ENCODE measurements at places on chromosomes 5 and 9. TPM values are rescaled to one million over a fixed set of nuclear protein-coding genes. Genes with fewer than 3 reads are reported as not detected.

Gene ARID3C
- 0.18 TPM for polyA plus RNA-seq

Gene LECT2
- not detected for polyA plus RNA-seq

Gene FCN2
- not detected for polyA plus RNA-seq

Gene REEP2
- polyA plus RNA-seq, result 28.2 TPM

Gene SPINK4
- polyA plus RNA-seq, result 0.52 TPM

Gene NR5A1
- not detected for polyA plus RNA-seq

Gene MSX2
- 0.44 TPM for polyA plus RNA-seq

Gene GCNT4
- polyA plus RNA-seq, result 0.09 TPM

Gene TRAF1
- polyA plus RNA-seq, result 4.7 TPM

Gene NUTM2F
- polyA plus RNA-seq, result not detected

GRCh38 chr5:3181671-3182070 lies 414.0 kb upstream of the IRX1 start:
- DNase-seq, result no peak

GRCh38 chr9:129237164-129237611 lies 59.1 kb upstream of the IER5L start:
- DNase-seq, result no peak

GRCh38 chr5:39619168-39619818 lies 194.5 kb upstream of the DAB2 start:
- no peak for DNase-seq

DNA sequence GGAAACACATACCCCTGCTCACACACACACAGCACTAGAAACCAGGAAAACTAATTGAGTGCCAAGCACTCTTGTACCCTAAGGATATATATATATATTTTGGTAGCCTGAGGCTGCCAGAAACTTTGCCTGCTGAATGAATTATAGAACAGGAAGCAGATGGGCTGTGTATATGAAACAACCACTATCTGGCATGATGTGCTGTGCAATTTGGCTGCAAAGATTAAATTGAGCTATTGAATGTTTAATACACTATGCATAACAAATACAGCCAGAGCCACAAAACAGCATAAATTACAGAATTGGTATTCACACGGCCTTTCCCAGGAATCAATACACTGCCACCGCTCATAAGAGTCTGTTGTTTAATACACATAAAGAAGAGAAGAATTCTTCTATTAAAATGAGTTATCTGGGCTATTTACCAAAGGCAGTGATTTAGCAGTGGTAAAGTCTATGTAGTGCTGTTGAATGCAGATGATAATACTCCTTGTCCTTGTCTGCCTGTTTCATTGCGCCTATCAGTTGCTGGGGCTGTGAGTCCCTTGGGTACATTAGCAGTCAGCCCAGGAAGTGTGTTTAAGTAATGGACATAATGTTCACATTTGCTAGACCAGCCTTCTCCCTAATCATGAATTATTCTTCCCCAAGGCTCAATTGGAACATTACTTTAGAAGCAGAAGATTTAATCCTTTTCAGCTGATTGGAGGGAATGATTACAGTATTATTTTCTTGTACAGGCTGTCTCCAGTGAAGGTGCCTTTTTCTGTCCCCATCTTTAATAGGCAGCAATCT lies 294.3 kb downstream of the TLE1 start:
- DNase-seq, result peak; percentile 57

- DNase-seq, result no peak
Measured at GRCh38 chr9:96491079-96491879, 41.3 kb downstream of the HABP4 start.

- DNase-seq, result no peak
Measured at GRCh38 chr5:154214371-154215106, 24.0 kb downstream of the GALNT10 start.

- peak; percentile 7 for DNase-seq
Measured at GRCh38 chr5:136984772-136985446, 514.2 kb downstream of the SPOCK1 start.

GRCh38 chr9:38066914-38067858 lies 1.8 kb downstream of the SHB start:
- no peak for DNase-seq

- DNase-seq, result no peak
Measured at GRCh38 chr5:158841481-158842276, 258.0 kb downstream of the EBF1 start.

- DNase-seq, result no peak
Measured at GRCh38 chr9:100083448-100084127, 15.2 kb downstream of the ERP44 start.

DNA sequence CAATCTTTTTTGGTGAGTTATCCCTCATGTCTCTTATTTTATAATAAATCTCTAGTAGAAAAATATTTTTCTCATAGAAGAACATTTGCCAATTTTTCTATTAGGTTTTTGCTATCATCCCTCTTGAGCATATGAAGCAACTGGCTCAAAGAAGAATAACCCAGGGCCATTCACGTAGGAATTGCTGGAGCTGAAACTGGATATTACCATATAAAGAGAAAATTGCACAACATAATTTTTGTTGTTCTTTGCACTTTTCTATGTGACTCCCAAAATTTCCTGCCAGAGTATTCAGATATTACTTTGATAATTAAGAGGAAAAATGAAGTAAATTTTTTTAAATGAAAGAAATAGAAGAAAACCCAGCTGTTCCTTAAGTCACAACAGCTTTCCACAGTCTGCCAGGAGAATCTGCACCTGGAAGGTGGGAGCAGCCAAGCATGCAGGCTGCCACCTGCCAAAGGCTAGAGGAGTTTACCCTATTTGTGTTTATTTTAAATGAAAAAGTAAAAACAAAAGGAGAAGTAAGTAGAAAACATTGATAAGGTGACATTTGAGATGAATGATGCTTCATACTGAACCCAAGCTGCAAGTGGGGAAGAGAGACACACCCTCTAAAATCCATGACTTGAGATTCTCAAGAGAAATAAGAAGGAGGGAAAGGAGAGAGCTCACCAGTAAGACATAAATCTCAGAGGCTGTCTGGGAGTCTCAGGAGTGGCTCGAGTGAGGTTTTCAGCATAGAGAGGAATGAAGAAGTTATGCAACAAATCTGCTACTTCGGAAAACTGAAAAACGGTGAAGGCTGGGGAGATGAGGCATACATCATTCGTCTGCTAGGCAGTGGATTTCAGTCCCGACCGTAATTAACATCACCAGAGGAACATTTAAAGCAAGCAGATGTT lies 31.5 kb upstream of the FREM1 start:
- peak; percentile 66 for DNase-seq

DNA sequence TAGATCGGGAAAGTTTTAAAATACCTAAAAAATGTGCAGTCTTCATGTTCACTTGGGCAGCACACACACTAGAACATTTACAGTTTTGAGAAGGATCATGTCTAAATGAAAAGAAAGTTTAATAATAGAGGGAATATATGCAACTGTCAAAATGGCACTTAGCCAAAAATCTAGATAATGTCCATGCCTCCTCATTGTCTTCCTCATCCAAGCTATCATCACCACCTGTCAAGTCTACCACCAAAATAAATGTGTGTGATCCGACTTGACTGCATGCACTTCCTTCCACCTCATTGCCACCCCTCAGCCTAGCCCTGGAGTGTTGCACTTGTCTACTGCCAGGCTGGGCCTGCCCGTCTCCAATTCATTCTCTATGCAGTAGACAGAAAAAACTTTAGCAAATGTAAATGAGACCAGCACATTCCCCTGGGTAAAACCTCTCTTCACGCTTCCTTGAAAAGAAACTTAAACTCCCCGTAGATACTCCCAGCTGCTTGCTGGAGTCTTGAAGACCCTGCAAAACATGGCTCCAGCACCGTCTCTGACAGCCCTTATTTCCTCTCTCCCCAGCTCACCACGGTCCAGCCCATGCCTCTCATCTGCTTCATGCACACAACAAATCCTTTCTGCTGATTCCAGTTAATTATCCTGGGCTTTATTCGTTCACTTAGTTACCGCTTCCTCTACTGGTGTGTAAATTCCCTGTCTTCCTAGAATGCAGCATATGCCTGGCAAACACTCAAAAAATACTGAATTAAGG lies 66.9 kb downstream of the FANCC start:
- peak; percentile 8 for DNase-seq

Data from hindlimb muscle (tissue), 1 donor.